ENCODE measurements at places on chromosomes 6 and 20.

DNA sequence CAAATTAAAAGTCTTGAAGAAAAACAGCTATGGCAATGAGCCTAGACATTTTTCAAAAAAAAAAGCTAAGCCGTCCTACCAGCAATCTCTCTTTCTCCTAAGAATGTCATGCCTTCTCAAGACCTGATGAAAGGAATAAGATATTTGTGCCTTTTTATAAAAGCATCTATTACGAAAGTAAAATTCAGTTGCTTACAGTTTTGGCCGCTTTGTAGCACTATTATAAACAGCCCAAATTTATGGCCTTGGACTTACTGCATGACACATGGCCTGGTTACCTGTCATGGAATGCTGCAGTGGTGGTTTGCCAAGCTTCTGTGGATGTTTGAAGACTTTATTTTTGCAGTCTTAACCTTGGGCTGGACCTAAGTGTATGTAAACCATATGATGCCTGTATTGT, 22.2 kb upstream of the VAPB start:
- DNase-seq, result no peak

GRCh38 chr20:23666189-23666588, 22.6 kb downstream of the CST4 start:
- no peak for DNase-seq

DNA sequence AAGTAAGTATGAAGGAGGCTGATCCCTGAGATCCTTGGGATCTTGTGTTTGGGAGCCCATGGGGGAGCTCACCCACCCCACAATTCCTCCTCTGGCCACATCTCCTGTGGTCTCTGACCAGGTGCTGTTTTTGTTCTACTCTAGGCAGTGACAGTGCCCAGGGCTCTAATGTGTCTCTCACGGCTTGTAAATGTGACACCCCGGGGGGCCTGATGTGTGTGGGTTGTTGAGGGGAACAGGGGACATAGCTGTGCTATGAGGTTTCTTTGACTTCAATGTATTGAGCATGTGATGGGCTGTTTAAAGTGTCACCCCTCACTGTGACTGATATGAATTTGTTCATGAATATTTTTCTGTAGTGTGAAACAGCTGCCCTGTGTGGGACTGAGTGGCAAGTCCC, 2.8 kb downstream of the HLA-G start:
- DNase-seq, result no peak

- DNase-seq, result no peak
These were observed 456.8 kb downstream of the MAFB start for GRCh38 chr20:40232273-40232672.

- DNase-seq, result no peak
These were observed 47.6 kb upstream of the NOTCH4 start for GRCh38 chr6:32271429-32271828.

GRCh38 chr6:39847221-39847620, 55.0 kb downstream of the DAAM2 start:
- no peak for DNase-seq

DNA sequence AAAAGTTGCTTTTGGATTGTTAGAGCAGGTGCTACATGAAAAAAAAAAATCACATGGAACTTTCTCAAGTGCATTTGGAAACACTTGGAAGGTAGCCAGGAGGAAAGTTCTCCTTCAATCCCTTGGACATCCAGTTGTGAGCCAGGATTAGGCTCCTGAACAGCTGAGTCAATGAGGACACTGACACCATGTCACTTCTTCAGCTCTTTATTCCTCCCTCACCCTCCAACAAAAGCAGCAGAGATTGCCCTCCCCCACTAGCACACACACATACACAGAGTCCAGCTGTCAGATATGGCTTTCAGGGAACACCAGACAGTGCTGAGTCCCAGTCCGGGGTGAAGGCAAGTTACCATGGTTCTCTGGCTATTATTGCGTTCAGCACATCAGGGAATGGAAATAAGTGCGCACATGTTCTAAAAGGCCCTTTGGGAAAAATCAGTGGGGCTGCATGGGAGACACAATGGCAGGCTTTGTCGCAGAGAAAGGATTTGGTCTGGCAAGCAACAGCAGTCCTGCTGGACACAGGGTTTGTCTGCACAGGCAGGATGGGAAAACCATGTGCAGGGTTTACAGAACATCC, 124.7 kb upstream of the MARCKS start:
- DNase-seq, result peak; percentile 60

DNA sequence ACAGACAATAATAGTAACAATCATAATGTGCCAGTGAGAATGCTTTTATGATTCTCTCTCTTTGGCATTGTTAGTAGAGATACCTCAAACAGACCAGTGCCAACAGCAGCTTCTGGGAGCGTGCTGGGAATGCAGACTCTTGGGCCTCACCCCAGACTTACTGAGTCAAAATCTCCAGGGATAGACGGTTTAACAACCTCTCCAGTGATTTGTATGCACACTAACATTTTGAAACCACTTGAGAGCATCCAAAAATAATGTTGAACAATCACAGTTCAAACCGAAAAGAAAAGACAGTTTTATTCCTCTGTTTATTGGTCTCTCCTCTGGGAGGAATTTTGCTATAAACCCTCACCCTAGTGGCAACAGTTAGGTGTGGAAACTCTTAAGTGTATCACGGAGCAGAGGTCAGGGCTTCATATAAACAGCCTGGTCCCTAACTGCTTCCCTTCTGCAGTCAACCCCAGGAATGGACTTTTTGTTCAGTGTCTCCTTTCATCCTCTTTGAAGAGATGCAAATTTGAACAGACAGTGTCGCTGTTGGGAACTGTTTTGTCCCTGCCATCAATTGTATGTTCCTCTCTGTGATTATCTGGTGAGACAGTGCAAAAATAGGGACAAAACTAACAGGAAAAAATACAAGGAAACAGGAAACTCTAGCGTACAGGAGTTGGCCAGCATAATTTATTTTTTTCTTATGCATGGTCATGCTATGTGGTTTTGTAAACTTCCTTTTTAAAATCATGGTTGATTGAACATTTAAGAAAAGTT, 162.4 kb upstream of the BTBD3 start:
- no peak for DNase-seq

DNA sequence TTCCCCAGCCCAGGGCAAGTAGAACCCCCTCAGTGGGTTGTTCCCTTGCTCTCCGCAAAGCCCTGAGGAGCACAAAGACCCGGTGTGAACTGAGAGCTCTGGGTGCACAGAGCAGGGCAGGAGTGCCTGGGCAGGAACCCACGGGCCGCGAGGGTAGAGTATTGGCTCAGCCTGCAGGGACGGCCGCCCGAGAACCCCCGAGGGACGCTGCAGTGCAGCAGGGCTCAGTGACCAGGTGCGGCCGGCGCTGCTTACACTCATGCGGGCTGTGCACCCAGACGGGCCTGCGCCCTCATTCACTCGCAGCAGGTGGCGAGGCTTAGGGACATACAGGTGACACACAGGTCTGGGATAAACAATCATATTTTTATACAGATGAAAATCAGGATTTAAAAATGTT, 51.9 kb upstream of the PDE10A start:
- no peak for DNase-seq

DNA sequence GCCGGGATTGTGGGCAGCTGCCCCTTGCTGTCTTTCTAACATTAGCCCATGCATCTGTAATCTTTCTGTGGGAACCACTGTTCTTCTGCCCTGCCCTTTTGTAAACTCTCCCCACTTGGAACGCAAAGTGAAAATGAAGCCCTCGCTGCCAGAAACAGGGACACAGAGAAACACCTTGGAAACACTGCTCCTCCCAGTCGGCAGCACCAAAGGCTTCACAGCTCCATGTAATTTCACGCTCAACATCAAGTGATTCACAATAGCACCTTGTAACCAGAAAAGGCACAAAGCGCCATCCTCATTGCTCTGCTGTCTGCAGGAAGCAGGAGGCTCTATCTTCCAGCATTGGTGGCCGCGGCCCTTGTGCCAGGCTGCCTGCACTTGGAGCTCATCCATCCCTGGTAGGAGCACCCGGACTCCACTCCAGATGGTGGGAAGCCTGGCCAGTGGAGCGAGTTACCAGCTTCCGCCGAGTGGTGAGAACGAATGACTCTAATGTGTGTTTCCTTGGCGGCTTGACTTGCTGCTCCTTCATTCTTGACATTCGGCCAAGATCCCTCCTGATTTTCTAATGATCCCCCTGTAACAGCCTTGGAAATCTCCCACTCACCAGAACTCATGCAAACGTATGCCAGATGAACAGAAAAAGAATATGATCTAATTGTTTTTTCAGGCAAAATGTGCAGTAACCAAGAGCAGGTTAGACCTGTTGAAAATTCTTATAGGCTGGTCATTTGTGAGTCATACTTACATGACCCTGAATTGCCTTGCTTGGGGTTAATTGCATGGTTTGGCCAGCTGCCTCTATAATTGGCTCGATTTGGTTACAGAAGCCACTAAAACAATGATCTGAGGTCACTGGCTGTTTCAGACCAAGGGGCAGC, 169.1 kb upstream of the CDYL start:
- DNase-seq, result no peak

DNA sequence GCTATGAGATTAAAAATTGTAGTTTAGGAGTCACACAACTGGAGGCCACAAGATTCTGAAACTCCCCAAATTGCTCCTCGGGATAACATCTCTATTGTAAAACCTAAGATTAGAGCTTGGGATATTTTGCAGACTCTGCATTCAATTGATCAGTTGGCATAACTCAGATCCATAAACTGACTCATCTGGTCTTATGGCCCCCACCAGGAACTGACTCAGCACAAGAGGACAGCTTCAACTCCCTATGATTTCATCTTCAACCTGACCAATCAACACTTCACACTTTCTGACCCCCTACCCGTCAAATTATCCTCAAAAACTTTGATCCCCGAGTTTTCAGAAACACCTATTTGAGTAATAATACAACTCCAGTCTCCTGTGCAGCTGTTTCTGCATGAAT, 257.3 kb downstream of the HAO1 start:
- no peak for DNase-seq

- DNase-seq, result no peak
These were observed 19.3 kb upstream of the APMAP start for GRCh38 chr20:25011831-25012241.

GRCh38 chr6:26309731-26310142, 55.3 kb upstream of the BTN3A2 start:
- DNase-seq, result no peak

DNA sequence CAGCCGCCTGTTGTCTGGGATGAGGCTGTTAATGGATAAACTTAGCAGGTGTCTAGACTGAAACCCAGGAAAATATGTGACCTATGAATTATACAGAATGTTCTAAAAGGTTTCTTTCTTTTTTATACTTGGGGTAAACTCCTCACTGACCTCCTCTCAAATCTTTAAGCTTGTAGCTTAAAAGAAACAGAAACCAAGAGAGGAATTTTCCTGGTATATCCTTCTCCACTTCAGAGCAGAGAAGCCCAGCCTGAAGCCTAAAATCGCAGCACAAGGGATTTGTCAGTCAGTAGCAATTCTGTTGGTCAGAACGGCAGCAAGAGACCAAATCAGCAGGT, 99.4 kb upstream of the RIPOR2 start:
- no peak for DNase-seq

DNA sequence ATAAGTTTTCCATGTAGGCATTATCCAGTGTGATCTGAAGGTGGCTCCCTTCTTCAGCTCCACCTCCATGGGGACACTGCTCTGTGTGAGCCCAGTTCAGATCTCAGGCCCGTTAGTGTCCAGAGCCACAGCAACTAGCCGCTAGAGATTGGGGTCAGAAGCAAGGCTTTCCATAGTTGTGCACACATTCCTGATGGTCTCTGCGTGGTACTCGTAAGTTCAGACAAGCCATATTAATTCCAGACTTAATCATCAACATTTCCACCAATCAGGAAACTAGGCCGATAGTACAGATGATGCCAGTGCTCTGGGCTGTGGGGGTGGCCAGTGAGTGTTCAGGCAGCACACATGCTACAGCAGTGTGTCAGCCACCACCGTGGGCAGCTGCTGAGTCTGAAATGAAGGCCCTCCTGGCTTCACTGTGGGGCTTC, 17.5 kb upstream of the SYNCRIP start:
- no peak for DNase-seq

GRCh38 chr20:46558511-46558959, 8.1 kb upstream of the OCSTAMP start:
- peak; percentile 48 for DNase-seq

GRCh38 chr20:52279706-52280105, 88.1 kb upstream of the ZFP64 start:
- no peak for DNase-seq

DNA sequence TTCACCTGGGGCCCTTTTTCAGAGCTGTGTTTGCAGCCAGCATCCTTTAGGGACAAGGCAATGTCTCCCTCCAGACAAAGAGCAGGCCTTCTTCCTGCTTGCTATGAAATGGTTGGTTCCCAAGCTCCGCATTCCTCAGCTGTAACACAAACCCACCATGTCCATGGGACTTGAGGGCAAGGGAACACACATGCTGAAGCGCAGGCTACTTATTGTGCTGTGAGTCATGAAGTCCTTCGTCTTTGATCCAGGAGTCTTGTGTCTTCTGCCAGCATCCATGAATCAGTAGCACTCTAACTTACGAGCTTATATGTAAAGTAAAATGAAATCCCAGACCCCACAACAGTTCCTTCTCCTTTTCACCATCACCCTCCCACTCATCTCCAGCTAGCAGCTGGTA, 59.0 kb downstream of the ANKRD60 start:
- DNase-seq, result no peak

DNA sequence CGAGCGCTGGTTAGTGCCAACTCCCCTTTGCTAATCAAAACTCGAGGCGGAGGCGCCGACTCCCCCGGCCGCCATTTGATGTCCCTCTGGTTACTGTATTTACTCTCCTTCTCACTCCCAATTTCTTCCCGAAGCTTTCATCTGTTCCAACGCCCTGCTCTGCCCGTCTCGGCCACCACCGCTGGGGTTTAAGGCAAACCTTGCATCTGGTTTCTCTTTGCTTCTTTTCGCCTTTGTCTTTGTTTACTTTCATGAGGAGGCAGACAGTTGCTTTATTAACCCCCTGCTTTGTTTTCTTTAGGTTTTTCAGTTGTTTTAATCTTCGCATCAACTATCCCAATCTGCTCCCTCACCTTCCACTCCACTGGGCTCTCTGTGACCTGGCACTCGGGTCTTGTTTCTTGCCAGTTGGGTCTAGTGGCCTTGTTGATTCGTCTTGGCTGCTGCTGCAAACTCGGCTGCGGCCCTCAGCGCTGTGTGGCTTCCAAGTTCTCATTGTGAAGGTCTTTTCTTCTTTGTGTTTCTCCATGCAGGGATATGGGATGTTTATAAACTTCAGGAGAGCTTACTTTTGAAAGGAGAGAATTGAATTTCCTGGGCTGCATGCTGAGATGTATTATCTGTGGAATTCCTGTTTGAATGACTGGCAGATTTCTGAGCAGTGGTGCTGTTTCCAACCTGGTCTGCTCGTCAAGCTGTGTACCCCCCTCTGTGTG, 155.1 kb downstream of the CDC5L start:
- DNase-seq, result no peak

GRCh38 chr20:31475472-31476293, 595 bp downstream of the REM1 start:
- DNase-seq, result no peak

GRCh38 chr6:64930681-64931080, 776.3 kb downstream of the EYS start:
- DNase-seq, result no peak
